ENCODE measurements at places on chromosomes 1 and 21.
A peak's percentile ranks its signal among the peaks of the same experiment; 100 is the strongest.

GRCh38 chr1:23619299-23620188 lies 60.2 kb upstream of the ID3 start:
- DNase-seq = peak; percentile 86

DNA sequence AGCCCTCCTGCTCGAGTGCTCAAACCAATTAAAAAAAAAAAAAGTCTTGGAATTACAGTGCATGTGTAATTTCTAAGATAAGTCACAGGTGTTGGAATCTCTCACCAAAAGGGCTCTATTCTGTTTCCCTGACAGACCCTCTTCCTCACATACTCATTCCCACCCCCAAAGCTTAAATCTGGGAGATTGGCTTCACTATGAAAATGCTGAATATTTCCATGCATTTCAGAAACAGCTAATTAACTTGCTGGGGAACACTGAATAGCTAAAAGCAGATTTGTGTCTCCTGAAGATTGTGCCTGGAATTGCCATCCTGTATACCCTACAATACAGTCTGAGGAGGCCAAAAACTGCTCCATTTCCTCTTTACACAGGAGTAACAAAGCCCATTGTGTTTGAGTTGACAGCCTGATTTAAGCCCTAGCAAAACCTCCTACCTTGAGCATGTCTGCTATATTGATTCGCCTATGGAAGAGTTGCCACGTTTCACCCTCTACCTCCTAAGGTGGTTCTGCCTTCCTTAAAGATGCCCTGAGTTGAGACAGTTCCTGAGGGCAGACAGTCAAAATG lies 1.4 kb upstream of the PIK3R3 start:
- no peak for DNase-seq

DNA sequence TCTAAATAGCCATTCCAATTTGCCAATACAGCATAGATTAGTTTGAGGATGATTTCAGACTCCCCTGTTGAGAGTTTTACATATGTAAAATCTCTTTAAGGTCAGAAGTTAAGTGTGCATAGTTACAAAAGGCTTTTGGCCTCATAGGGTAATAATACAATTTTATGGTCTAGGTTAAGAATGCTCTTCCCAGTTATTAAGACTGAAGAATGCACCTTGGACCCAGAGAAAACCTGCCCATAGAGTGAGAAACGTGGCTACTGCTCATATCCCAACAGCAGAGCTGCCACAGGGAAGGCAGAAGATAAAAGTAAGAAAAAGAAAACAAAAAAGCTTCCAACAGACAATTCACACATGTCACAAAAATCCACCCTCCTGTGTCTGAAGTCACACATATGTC lies 255.9 kb downstream of the LMO4 start:
- DNase-seq = no peak

GRCh38 chr1:33524586-33524985 lies 52.1 kb downstream of the ZSCAN20 start:
- no peak for DNase-seq

DNA sequence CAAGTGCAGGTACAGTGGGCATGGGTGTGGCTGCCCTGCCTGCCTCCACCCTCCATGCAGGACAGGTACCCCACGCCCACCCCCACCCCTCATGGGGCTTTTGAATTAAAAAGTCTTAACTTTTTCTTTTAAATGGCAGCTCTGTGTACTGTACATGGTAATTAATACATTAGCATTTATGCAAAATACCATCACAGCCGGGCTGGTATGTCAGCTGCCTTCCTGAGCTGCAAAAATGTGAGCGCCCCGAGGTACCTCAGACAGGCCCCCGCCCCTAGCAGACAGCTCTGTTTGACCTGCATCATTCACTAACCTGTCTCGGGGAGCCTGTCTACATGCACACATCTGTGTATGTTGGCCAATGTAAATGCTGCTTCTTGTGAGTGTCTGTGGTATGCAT lies 42.2 kb upstream of the POU3F1 start:
- no peak for DNase-seq

- no peak for DNase-seq
Measured at GRCh38 chr1:175356727-175357126, 164.2 kb upstream of the KIAA0040 start.
